Activated CD4-positive, alpha-beta T cell treated with anti-CD3 and anti-CD28 coated beads, Interleukin-2, amount 50 U/mL, for 24 hours (primary cell): ENCODE measurements at places on chromosomes 4 and X.

- DNase-seq, result no peak
These were observed 79.2 kb downstream of the RTL5 start for GRCh38 chrX:72052415-72053090.

DNA sequence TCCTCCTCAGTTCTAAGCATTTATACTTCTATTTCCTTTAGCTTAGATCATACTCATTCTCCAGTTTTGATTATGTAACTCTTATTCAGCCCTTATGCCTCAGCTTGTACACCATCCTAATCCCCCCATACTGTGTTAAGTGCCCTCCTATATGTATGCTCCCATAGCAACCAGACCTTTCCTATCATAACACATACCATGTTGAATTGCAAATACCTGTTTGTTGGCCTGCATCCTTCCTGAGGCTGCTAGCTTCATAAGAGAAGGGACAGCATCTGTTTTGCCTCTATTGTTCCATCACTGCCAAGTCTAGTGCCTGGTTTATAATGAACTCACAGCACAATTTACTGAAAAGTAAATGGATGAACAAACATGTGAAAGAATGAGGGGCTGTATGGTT is 443.7 kb downstream of the CENPC start:
- no peak for DNase-seq

DNA sequence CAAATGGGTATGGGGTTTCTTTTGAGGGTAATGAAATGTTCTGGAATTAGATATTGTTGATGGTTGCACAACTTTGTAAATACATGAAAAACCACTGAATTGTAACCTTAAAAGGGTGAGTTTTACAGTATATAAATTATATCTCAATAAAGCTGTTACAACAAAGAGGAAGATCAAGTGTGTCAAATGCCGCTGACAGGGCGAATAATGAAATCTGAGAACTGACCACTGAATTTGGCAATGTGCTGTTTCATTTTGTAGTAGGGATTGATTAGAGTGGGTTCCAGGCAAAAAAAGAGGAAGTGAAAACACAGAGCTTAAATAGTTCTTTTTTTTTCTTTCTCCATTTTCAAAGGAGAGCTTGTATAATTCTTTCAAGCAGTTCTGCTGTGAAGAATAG is 161.1 kb upstream of the NAP1L5 start:
- DNase-seq, result no peak

GRCh38 chrX:102712981-102713625 is 855 bp downstream of the GPRASP2 start:
- DNase-seq, result no peak

DNA sequence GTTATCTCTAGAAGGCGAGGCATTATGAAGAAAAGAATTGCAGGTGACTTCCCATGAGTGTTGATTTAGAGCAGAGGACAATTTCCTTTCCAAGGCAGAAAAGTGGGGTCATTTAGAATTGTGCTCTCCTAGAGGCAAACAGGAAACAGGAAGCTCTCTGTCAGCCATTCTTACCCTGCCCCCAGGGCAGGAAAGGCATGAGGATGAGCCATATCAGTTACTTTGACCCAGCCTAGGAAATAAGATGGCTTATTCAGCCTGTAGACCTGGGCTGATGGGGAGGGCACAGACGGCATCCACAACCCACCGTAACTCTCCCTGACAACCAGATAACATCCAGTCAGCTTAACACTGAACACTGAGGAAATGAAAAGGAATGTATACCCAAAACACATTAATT is 88.8 kb upstream of the KDR start:
- no peak for DNase-seq

DNA sequence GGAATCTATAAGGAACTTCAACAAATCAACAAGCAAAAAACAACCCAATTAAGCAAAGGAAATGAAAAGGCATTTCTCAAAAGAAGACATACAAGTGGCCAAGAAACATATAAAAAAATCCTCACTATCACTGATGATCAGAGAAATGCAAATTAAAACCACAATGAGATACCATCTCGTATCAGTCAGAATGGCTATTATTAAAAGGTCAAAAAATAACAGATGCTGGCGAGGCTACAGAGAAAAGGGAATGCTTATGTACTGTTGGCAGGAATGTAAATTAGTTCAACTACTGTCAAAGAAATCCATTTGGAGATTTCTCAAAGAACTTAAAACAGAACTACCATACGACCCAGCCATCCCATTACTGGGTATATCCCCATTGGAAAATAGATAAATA is 292.4 kb upstream of the FAT1 start:
- no peak for DNase-seq

- no peak for DNase-seq
These were observed 1.1 kb downstream of the LRBA start for GRCh38 chr4:151013944-151014343.

GRCh38 chr4:156169011-156169410 is 215.3 kb upstream of the CTSO start:
- DNase-seq, result no peak

DNA sequence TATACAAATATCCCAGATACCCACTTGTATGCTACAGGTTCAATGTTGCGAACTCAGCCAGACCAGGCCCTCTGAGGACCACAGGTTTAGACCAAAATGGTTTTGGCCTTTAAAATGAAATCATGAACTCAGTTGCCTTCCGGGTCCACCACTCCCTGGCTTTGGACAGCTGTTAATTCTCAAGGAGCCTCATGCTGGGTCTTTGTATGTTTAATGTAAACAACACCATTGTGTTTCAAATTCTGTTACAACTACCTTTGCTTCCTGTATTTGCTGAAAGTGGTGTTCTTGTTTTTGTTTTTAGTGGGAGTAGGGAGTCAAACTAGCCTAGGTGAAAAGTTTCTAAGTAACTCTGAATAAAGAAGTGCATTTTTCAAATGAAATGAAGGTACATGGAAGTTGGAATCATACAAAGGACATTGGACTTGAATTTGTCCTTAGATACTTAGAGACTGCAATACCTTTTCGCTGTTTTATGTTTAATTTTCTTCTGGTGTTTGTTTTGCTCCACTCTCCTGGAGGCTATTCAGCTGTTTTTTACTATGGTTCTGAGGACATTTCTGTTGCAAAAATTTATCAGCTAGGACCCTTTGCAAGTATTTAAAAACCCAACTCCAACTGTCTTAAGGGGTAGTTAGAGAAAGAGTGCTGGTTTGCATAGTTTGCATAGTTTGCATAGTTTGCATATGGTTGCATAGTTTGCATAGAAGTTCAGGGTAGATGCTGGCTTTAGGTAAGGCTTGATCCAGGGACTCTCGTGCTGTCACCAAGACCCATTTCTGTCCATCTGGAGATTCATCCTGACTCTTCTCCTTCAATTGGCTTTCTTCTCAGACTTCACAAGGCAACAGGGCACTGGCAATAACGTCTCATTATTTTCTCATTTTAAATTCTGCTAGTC is 70.1 kb downstream of the MID1IP1 start:
- DNase-seq, result no peak
